T47D (cell line): ENCODE measurements at places on chromosomes 4 and X.

GRCh38 chr4:98261405-98262291 lies 464 bp downstream of the RAP1GDS1 start:
- DNase-seq = peak; percentile 33

- DNase-seq = no peak
These were observed 11.2 kb upstream of the TMEM154 start for GRCh38 chr4:152690706-152691651.

DNA sequence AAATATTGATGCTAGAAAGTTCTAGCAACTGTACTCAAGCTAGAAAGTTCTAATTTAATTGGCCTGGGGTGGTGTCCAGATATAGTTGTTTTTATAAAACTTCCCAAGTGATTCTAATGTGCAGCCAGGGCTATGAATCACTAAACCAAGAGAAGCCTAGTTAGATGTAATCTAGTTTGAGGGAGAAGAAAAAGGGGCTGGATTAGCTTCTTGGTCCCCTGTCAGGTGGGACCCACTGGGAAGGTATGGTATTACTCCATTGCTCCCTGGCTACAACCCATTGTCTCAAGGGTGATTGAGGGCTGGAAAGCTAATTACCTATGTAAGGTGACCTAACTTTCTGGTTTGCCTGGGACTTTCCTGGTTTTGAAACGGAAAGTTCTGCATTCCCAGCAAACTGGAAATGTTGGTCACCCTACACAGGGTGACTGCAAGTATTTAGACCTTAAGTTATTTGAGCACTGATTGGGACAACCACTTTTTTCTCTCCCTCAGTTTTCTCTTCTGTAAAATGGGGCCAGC lies 23.9 kb upstream of the MSN start:
- DNase-seq = peak; percentile 0

DNA sequence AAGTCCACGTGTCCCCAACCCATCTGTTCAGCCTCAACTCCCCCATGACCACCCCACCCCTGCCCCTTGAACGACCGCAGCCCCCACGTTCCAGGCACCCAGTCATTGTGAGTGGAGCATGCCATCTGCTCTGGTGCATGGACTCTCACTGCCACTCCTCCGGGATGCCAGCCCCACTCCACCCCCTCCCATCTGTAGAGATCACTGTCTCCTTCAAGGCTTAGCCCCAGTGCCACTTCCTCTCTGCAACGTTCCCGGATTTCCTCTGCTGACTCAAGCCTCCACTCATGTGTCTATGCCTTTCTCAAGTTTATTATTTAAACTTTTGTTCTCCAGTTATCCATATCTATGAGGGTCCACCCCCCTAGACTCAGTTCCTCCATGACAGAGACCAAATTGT lies 54.0 kb downstream of the MAML3 start:
- no peak for DNase-seq

- DNase-seq = no peak
These were observed 880.8 kb downstream of the TECRL start for GRCh38 chr4:63528256-63528991.

- peak; percentile 20 for DNase-seq
These were observed 171.5 kb upstream of the FRG1 start for GRCh38 chr4:189769131-189769530.

- DNase-seq = peak; percentile 45
These were observed 1.0 kb downstream of the PDE5A start for GRCh38 chr4:119627267-119628255.
